ENCODE measurements at places on chromosomes 4 and X. TPM values are rescaled to one million over a fixed set of nuclear protein-coding genes. Genes with fewer than 3 reads are reported as not detected.
A peak's percentile ranks its signal among the peaks of the same experiment; 100 is the strongest.

DNA sequence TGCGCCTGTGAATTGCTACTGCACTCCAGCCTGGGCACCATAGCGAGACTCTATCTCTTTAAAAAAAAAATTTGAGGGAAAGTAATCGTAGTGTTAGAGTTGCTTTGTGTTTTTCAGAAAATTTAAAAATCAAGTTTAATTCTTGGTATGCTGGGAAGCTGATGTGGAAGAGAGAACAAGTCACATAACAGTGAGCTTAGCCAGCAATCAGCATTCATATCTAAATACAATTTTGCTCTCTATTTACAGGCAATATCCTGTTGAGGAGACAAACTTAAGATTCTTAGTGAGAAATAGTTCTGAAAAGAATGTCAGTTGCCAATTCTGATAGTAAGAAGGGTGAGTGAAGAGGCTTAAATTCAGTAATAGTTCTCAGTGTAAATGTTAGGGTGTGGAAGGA lies 9.6 kb upstream of the NDUFC1 start:
- DNase-seq: no peak

- peak; percentile 35 for DNase-seq
These were observed 72.3 kb downstream of the SLC34A2 start for GRCh38 chr4:25727711-25728493.

GRCh38 chrX:7972586-7972985 lies 45.4 kb upstream of the PNPLA4 start:
- DNase-seq: no peak

DNA sequence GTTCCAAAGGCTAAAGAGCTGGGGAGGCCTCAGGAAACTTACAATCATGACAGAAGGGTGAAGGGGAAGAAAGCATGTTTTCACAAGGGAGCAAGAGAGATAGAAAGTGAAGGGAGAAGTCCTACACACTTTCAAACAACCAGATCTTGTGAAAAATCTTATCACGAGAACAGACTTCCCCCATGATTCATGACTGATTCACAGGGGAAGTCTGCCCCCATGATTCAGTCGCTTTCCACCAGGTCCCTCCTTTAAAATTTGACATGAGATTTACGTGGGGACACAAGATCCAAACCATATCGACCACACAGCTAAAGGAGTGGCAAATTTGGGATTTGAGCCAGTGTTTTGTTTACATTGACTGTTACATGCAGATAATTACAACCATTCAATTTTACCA lies 971.1 kb upstream of the HS3ST1 start:
- no peak for DNase-seq

GRCh38 chr4:28916585-28916984 lies 1803.6 kb upstream of the PCDH7 start:
- no peak for DNase-seq

GRCh38 chr4:13543839-13544605 lies at the start of gene NKX3-2:
TSS of gene NKX3-2 (minus strand) at chr4:13544508. CDS start at chr4:13544414, 94 bp downstream.
- no peak for DNase-seq

GRCh38 chr4:7103607-7104365 lies 35.9 kb upstream of the GRPEL1 start:
- DNase-seq: peak; percentile 72

DNA sequence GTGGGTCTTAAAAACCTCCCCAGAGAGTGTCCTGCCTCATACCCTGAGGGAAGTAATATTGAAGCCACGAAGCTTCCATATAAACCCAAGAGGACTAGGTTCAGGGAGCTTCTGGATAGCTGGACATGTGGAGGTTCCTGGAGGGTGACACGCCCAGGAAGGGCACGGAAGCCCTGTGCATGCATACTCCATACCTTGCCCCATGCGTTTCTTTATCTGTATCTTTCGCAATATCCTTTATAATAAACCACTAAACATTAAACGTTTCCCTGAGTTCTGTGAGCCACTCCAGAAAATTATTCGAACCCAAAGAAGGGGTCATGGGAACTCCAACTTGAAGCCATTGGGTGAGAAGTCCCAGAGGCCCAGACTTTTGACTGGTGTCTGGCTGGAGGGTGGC lies 45.7 kb upstream of the HPF1 start:
- DNase-seq: no peak

- DNase-seq: no peak
These were observed 176.3 kb downstream of the RPA4 start for GRCh38 chrX:97060020-97060419.

DNA sequence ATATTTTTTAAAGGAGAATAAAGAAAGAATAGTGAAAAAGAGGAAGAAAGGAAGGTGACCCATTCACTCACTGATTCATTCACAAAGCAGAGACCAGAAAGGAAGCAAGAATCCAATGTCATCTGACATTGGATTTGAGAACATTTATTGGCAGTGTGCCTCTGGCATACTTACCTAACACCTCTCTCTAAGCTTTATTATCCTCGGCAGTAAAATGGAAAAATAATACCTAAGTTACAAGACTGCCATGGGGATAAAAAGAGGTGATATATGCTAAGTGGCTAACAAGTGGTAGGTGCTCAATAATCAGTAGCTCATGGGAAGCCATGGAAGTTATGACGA lies 41.6 kb upstream of the PPARGC1A start:
- DNase-seq: no peak

The TLR2 gene
- 9.8 TPM for polyA plus RNA-seq

The UGT2B17 gene
- 0.15 TPM for polyA plus RNA-seq

The PRKX gene
- polyA plus RNA-seq: 19.4 TPM

The ZRSR2 gene
- polyA plus RNA-seq: 18.5 TPM

The PF4V1 gene
- polyA plus RNA-seq: not detected

All from left kidney (tissue), 8 donors.